CD4-positive, alpha-beta T cell treated with Interleukin-1 beta for 1 hour (primary cell): ENCODE measurements at places on chromosomes 3 and 15.

GRCh38 chr15:67833710-67834511 is 5.9 kb downstream of the RNU6-1 start:
- peak; percentile 29 for DNase-seq

GRCh38 chr3:48684480-48685143 is 1.1 kb downstream of the NCKIPSD start:
- peak; percentile 6 for DNase-seq

DNA sequence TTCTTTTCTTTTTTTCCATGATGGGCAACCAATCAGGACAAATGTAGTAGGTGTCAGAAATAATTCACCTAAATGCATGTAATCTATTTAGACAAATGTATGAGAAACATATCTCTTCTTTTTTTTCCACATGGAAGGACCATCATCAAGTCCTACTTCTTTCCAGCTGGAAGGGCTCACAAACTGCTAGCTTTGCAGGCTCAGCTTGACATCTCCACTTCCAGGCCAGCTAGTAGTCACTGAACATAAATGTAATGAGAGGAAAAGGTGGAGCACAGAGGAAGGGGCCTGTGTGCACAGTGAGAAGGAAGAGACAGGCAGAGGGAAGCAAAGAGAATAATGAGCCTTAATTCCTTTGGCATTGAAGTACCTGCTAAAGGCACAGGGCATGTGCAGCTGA is 504.9 kb downstream of the MCTP2 start:
- no peak for DNase-seq

GRCh38 chr3:121488628-121489027 is 57.2 kb downstream of the POLQ start:
- no peak for DNase-seq

DNA sequence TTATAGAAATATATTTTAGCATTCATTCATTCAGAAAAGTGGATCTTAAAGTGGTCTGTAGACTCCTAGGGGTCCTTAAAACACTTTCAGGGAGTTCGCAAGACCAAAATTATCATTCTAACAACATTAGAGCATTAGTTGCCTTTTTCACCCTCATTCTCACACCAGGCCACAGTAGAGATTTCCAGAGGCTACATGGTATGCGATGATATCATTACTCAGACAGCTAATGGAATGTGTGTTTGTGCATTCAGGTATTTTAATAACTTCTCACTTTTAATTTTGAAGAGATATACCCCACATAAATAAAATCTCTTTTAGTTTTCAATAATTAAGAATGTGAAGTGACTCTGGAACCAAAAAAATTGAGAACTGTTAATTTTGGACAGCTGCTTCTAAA is 206.9 kb downstream of the NSUN3 start:
- DNase-seq: no peak

DNA sequence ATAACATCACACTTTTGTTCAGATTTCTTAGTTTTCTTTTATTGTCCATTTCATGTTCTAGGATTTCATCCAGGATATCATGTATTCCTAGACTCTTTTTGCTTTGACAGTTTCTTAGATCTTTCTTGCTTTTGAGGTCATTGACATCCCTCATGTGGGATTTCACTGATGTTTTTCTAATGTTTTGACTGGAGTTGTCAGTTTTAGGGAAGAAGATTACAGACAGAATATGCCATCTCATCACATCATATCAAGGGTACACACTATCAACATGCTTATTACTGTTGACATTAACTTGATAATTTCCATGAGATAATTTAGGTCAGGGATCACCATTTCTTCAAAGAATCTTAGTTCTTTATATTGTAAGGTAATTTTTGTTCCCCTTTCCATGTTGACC is 101.7 kb downstream of the NPAP1 start:
- no peak for DNase-seq
